ENCODE measurements at places on chromosomes 16 and 17. TPM values are rescaled to one million over a fixed set of nuclear protein-coding genes. Genes with fewer than 3 reads are reported as not detected.
A peak's percentile ranks its signal among the peaks of the same experiment; 100 is the strongest.

GRCh38 chr17:1912146-1912545 lies 82.3 kb downstream of the RPA1 start:
- H3K4me3 ChIP-seq: no peak overlapping the region
- no peak for DNase-seq
- H3K36me3 ChIP-seq: no peaks in the 10 kb centered on the region

DNA sequence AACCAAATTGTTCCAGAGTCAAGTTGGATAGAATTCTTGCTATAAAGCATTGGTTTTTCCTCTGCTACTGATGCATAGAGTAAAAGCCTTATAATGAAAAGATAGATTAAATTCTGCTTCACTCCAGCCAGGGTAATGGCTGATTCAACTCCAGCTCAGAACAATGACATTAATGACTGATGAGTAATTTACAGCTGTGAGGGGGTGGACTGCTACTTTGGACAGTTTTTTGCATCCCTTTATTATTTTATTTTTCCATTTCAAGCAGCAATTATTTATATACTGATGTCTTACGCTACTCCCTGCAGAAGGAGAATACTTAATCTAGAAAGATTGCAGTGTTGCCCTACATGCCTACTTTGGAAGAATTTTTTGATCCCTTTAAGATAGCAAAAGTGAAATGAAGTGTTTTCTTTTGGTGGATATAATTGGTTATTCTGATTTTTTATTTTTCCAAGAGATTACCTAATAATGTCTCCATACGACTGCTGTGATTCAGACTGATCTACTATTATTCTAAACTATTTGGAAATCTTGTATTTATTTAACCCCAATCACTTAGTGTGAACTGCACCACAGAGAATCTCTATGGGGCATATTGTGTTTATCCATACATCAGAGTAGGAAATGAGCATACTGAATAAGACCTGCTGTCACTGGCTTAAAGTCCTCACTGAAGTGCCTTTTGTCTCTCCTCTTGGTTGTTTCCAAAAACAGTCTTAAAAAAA lies 149.5 kb downstream of the TRIM37 start:
- H3K27ac ChIP-seq: no peak overlapping the region
- DNase-seq: peak; percentile 50
- no peaks in the 10 kb centered on the region for H3K36me3 ChIP-seq

DNA sequence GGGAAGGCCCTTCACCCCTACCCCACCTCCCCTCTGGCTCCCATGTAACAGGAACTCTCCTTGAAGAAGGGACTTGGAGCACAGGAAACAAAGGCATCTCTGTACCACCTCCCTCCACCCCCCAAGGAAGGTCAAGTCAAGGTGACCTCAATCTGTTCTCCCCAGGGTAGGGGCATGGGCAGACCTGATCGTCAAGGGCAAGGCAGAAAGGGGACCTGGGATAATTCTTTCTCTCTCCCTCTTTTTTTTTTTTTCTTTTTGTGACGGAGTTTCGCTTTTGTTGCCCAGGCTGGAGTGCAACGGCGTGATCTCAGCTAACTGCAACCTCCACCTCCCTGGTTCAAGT lies 4.3 kb upstream of the STAT5A start:
- peaks cover 18% of the 10 kb centered on the region for H3K4me1 ChIP-seq
- H3K4me3 ChIP-seq: no peak overlapping the region
- no peak overlapping the region for H3K27ac ChIP-seq
- no peaks in the 10 kb centered on the region for H3K36me3 ChIP-seq

- peaks cover 62% of the 10 kb centered on the region for H3K36me3 ChIP-seq
- no peak overlapping the region for H3K4me3 ChIP-seq
- H3K27me3 ChIP-seq: no peaks in the 10 kb centered on the region
- DNase-seq: no peak
- peaks cover under 1% of the 10 kb centered on the region for H3K4me1 ChIP-seq
Observed at GRCh38 chr16:50272687-50273381, 6.5 kb downstream of the ADCY7 start.

- no peaks in the 10 kb centered on the region for H3K27me3 ChIP-seq
- H3K4me1 ChIP-seq: peaks cover 49% of the 10 kb centered on the region
- H3K36me3 ChIP-seq: peaks cover 23% of the 10 kb centered on the region
- peak overlapping the region; percentile 94 for H3K27ac ChIP-seq
- peak; percentile 97 for DNase-seq
- peak overlapping the region; percentile 97 for H3K4me3 ChIP-seq
Observed at GRCh38 chr17:80261159-80261894, 675 bp downstream of the RNF213 start.

Gene UBE2G1
- total RNA-seq: 39.8 TPM

DNA sequence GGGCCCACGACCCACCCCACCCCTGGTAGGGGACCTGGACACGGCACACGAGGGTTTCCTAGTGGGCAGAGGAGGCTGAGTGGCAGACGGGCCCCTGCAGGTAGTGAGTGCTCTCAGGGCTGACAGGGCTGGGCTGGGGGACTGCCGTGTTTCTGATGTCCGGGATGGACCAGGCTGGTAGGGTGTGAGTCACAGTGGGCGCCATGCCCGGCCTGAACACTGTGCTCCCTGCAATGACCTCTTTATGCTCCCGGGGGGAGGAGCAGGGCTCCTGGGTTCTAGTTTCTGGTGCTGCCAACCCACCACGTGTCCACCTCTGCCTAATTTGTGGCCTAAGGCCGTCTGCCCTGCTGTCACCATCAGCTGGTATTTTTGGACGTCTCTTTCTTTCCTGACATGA lies 26.3 kb downstream of the ARHGAP23 start:
- peak; percentile 87 for DNase-seq
- no peaks in the 10 kb centered on the region for H3K27me3 ChIP-seq
- H3K4me3 ChIP-seq: peak overlapping the region; percentile 52
- H3K36me3 ChIP-seq: peaks cover 55% of the 10 kb centered on the region
- H3K27ac ChIP-seq: peak overlapping the region; percentile 39

Gene KRTAP16-1
- not detected for total RNA-seq

DNA sequence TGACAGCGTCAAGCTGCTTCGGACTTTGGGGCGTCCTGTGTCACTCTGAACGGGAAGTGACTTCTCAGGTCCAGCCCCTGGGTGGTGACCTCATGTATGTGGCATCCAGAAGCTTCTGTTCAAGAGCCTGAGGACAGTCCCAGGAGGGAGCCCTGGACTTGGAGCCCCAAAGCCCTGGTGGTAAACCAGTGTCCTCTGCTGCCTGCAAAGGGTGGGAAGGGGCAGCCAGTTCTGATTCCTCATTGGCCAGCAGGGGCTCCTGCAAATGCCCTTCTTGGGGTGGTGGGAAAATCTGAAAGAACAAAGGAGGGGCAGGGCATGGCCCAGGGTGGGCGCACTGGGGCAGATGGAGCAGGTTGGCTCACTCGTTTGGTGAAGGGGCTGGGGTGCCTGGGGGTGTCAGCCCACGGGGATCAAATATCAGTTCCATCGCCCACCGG lies 1.6 kb downstream of the OSGIN1 start:
- peak; percentile 60 for DNase-seq
- no peaks in the 10 kb centered on the region for H3K27me3 ChIP-seq
- H3K4me1 ChIP-seq: peaks cover 26% of the 10 kb centered on the region
- H3K36me3 ChIP-seq: peaks cover 28% of the 10 kb centered on the region
- no peak overlapping the region for H3K4me3 ChIP-seq

- H3K4me3 ChIP-seq: no peak overlapping the region
- no peak for DNase-seq
- peaks cover 36% of the 10 kb centered on the region for H3K36me3 ChIP-seq
Observed at GRCh38 chr17:80006339-80006720, 29.3 kb downstream of the TBC1D16 start.

DNA sequence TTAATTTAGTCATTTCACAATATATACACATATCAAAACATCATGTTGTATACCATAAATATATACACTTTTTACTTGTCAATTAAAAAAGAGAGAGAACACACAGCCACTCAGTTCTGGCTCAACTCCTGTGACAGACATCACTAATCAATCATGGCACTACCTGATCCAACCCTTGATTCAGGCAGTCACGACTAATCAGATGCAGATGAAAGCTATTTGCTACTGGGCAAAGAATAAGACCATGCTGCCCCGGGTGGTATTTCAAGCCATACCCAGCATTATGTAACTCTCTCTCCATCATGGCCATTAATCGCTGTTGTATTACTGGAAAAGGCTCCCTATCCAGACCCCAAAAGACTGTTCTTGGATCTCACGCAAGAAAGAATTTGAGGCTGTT lies 345.7 kb downstream of the HAPSTR1 start:
- no peaks in the 10 kb centered on the region for H3K4me1 ChIP-seq
- no peak for DNase-seq
- H3K36me3 ChIP-seq: no peaks in the 10 kb centered on the region
- H3K27me3 ChIP-seq: no peaks in the 10 kb centered on the region
- H3K27ac ChIP-seq: no peak overlapping the region

GRCh38 chr16:27795992-27796614 lies 246.2 kb downstream of the KATNIP start:
- H3K4me1 ChIP-seq: no peaks in the 10 kb centered on the region
- peak; percentile 14 for DNase-seq
- no peaks in the 10 kb centered on the region for H3K36me3 ChIP-seq
- H3K27ac ChIP-seq: no peak overlapping the region
- no peak overlapping the region for H3K4me3 ChIP-seq
